ENCODE measurements at places on chromosomes 4 and X. TPM values are rescaled to one million over a fixed set of nuclear protein-coding genes. Genes with fewer than 3 reads are reported as not detected.

EDA2R gene
- total RNA-seq, result 11.7 TPM

IL1RAPL1 gene
- total RNA-seq, result not detected

MTTP gene
- total RNA-seq, result 0.02 TPM

TNIP3 gene
- 0.43 TPM for total RNA-seq

JAKMIP1 gene
- total RNA-seq, result not detected

RNF128 gene
- total RNA-seq, result 0.03 TPM

DUX4 gene
- total RNA-seq, result not detected

METTL14 gene
- 18.4 TPM for total RNA-seq

DRD5 gene
- not detected for total RNA-seq
